ENCODE measurements at places on chromosomes 6 and 20. TPM values are rescaled to one million over a fixed set of nuclear protein-coding genes. Genes with fewer than 3 reads are reported as not detected.

The RCAN2 gene
- not detected for polyA plus RNA-seq

- DNase-seq, result no peak
Observed at GRCh38 chr6:137660296-137660731, 166.1 kb upstream of the OLIG3 start.

The MEP1A gene
- polyA plus RNA-seq, result not detected

- DNase-seq, result no peak
Observed at GRCh38 chr6:157088841-157089240, 234.5 kb downstream of the TMEM242 start.

GRCh38 chr6:8562125-8562524, 126.8 kb upstream of the SLC35B3 start:
- DNase-seq, result no peak

- no peak for DNase-seq
Observed at GRCh38 chr6:25309886-25310285, 30.7 kb downstream of the CARMIL1 start.

- no peak for DNase-seq
Observed at GRCh38 chr6:44704240-44705150, 317.0 kb downstream of the CDC5L start.

The SAMD10 gene
- 11.0 TPM for polyA plus RNA-seq

- no peak for DNase-seq
Observed at GRCh38 chr20:35562541-35563110, 20.7 kb downstream of the ERGIC3 start.

GRCh38 chr20:60139663-60140446, 181.6 kb downstream of the CDH26 start:
- DNase-seq, result no peak

GRCh38 chr20:50729901-50730764, 1.2 kb upstream of the PARD6B start:
- DNase-seq, result peak; percentile 28

DNA sequence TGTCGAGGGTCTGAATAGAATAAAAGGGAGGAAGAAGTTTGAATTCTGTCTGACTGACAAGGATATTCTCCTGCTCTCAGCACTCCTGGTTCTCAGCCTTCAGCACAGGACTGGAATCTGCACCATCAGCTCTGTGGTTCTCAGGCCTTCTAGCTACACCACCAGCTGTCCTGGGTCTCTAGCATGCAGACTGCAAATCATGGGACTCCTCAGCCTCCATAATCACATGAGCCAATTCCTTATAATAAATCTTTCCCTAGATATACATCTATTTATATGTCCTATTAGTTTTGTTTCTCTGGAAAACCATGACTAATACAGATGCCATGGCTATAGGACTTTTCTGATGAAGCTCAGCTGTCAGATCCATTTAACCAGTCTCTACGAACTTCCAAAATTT, 132.8 kb upstream of the ECI2 start:
- no peak for DNase-seq

The CAPN11 gene
- not detected for polyA plus RNA-seq

The SPATA25 gene
- polyA plus RNA-seq, result 2.9 TPM

The PPARD gene
- polyA plus RNA-seq, result 13.3 TPM

DNA sequence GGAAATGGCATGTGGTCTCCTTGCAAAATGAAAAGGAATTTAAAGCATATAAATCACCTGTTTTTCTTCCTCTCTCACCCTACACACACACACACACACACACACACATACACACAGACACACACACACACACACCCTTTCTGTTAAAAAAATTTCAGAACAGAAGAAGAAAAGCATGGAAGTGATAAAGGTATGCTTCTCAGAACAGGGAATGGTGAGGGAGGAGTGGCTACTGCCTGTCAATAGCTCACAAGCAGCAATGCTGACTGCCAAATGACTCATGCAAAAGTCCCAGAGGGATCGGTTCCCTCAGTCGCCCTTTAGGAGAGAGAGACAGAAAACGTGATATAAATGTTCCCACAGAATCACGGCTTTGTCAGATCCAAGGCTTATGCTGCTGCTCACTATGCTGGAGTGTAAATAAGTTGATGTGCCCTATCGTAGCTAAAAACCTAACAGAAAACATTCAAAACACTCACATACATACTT, 102.6 kb downstream of the IBTK start:
- peak; percentile 32 for DNase-seq

The BPI gene
- not detected for polyA plus RNA-seq

DNA sequence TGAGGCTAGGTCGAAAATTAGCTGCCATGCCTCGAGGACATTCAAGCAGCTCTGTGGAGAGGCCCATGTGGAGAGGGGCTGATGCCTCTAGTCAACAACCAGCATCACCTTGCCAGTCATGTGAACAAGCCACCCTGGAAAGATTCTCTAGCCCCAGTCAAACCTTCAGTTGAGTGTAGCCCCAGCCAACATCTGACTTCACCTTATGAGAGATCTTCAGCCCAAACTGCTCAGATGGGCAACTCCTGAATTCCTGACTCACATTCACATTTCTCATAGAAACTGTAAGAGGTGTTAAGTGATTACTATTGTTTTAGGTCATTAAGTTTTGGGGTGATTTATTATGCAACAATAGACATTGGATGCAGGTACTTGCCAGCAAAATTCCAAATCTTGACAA, 44.9 kb downstream of the GJA10 start:
- no peak for DNase-seq

GRCh38 chr20:25512709-25513108, 72.6 kb downstream of the NINL start:
- no peak for DNase-seq

The FAM83C gene
- not detected for polyA plus RNA-seq

DNA sequence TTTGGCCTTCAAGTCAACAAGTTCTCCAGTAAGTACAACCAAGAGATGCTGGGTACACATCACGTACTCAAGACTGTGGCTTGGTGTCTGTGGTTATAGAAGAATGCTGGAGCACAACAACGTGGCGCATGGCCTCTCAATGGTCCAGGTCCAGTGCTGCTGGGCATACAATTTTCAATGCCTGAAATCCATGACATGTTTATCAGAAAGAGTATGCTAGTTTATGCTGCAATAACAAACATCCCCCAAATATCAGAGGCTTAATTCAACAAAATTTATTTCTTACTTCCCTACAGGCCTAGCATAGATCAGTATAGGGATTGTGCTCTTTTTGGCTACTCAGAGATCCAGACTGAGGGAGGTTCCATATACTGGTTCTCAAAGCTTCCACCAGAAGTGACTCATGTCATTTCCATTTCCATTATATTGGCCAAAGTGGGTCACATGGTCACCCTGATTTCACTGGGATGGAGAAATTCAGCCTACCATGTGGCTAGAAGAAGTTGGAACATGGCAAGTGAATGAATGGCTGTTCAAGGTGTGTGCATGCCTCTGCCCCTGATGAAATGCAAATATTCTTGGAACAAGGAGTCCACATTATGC, 33.3 kb upstream of the KIF16B start:
- DNase-seq, result no peak

- no peak for DNase-seq
Observed at GRCh38 chr6:168418711-168419121, 22.3 kb upstream of the SMOC2 start.

GRCh38 chr6:110185879-110186278, 5.7 kb downstream of the CDC40 start:
- DNase-seq, result no peak

The GRIK2 gene
- 0.30 TPM for polyA plus RNA-seq

DNA sequence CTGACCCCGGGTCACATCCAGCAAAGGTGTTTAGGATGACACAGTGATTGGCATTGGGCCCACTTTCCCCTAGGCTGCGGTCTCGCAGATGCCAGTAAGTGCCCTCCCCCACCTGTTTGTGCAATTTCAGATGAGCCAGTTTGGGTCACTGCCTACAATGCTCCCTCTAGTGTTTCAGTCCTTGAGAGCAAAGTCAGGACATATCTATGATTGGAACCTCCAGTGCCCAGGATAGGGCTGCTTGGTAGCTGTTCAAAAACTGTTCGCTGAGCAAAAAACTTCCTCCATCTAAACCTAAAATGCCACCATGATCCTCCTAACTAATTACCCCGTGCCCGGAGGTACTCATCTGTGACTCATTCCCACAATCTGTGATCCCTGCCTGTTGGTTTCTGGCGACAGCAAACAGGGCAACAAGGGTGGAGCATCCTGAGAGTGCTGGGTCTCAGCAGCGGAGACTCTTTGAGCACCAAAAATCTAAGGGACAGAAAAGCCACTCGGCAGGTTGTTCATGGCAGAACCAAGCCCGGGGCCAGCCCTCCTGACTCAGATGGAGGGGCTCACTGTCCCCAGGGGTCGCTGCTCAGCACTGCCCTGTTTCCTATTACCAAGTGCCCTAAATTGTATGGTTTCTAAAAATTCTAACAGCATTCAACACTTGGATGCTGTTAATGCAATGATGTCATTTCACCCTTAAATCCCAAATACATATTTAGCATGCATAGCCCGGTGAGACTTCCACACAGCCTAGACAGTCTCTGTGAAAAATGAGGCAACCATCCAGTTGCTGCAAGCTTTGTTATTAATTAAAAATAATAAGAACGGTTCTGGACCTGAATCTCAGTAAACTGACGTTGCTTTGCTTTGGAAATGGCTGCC, 5.0 kb downstream of the VSX1 start:
- DNase-seq, result peak; percentile 48

The CPNE5 gene
- 0.30 TPM for polyA plus RNA-seq

- peak; percentile 82 for DNase-seq
Observed at GRCh38 chr20:9514461-9515213, at the start of gene LAMP5. TSS of gene LAMP5 (plus strand) at chr20:9514590. CDS start at chr20:9514853, 263 bp downstream.

All from SK-N-SH (cell line).